Left hindlimb (tissue), 1 donor: ENCODE measurements at places on chromosomes 12 and 14.

DNA sequence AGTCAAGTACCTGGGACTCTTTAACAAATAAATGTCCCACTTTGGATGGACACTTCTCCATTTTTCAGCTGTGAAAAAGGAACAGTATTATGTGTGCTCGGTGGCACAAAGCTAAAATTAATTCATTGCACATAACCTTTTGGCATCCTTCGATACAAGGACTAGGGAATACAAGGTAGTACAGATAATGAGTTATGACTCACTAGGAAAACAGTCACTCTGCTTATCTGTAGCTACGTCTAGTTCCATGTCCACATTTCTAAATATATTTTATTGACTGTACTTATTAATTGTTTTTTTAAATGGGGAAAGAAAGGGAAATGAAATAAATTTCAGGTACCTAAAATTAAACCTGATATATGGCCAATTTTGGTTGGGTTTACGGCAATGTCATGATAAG, 35.2 kb upstream of the RIC8B start:
- no peak for DNase-seq

DNA sequence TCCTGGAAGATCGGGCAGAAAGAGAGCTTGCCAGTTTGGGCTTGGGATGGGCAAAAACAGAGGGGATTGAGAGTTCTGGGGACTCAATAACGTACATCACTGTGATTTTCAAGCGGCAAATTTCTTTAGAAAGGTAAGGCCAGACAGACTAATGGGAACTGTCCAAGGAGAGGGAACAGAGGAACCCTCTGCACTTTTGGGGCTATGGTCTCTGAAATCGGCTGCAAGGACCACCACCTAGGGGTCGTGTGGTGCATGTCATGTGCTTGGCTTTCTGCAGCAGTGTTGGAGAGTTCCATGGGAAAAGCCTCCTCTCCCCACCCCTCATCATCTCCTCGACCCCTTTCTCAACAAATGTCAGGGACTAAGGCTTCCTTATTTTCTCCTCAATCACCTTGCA, 79.6 kb downstream of the PPM1A start:
- DNase-seq = no peak

GRCh38 chr12:119036878-119037825, 55.8 kb downstream of the SRRM4 start:
- no peak for DNase-seq

GRCh38 chr14:91303091-91303923, 58.8 kb upstream of the GPR68 start:
- peak; percentile 73 for DNase-seq

GRCh38 chr12:93741659-93742109, 64.5 kb downstream of the CRADD start:
- DNase-seq = no peak

DNA sequence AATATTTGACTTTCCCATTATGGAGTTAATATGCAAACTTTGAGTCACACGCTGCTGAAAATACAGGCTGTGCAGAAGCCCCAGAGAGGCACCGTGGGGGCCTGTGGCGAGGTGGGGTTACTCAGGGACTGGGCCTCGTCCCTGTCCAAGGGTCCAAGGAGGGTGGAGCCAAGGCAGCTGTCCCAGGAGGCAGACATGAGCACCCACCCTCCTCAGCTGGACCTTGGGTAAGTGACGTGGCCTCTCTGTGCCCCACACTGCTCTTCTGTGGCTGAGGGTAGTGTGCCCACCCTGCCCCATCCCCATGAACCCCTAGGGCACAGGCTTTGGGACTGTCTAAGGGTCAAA, 39.4 kb downstream of the FAM222A start:
- DNase-seq = no peak

- DNase-seq = no peak
These were observed 1.2 kb downstream of the CPSF6 start for GRCh38 chr12:69240631-69240995.

- DNase-seq = no peak
These were observed 4.5 kb upstream of the BRF1 start for GRCh38 chr14:105305345-105305744.

DNA sequence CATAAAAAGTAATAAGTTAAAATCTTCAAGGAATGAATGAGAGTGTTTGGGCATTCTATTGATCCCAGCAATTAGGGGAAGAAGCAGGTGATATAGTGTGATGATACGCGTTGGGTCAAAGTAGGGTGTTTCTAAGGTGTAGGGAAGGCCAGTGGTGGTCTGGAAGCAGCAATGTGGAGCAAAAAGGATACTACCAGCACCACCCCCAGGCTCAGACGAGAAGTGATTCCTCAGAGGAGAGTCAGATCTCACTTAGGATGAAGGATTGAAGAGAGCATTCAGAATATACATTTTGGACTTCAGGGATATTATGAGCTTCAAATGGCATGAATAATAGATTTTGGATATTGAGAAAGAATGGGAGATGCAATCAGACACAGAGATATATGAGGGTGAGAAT, 497.6 kb downstream of the RMST start:
- DNase-seq = no peak

GRCh38 chr14:79180656-79181055, 1010.5 kb downstream of the NRXN3 start:
- no peak for DNase-seq

DNA sequence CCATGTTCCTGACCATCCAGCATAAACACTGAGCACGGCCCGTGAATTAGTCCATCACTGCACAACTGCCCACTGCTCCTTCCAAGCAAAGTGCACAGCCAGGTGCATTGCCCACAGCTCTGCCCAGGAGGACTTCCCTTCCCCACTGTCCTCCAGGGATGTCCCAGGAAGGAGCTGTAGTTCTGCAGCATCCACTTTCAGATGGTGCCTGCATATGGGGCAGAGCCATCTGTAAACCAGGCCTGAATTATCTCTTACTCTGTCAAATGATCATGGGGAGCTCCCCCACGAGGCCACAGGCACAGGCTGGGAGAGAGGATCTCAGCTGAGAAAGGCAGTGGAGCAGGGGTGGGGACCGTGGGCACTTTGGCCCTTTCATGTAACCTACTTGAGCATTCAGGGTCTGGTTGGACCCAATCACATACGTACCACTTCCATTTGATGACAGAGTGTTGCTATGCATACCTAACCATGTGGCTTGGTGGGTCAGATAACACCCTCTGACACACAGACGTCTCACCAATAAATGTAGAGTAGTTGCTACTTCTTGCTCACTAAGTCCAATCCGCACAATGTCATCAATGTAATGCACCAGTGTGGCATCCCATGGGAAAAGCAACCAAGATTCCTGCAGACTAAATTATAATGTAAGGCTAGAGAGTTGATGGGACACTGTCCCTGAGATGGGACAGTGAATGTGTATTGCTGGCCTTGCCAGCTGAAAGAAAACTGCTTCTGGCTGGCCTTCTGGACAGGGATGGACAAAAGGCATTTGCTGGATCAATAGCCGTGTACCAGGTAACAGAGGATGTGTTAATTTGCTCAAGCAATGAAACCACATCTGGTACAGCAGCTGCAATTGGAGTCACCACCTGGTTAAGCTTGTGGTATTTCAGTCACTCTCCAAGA, 113.8 kb upstream of the C14orf180 start:
- DNase-seq = no peak

- DNase-seq = no peak
These were observed 502.2 kb upstream of the RPL10L start for GRCh38 chr14:47153746-47154145.
